Activated T-helper 1 cell treated with anti-CD3 and anti-CD28 coated beads, Interleukin-2, amount 50 U/mL, for 16 hours (primary cell): ENCODE measurements at places on chromosomes 5 and 9.

- DNase-seq = no peak
Observed at GRCh38 chr9:88651682-88652633, 117.0 kb downstream of the NXNL2 start.

GRCh38 chr9:131349881-131350563, 43.9 kb upstream of the PRRC2B start:
- peak; percentile 75 for DNase-seq

DNA sequence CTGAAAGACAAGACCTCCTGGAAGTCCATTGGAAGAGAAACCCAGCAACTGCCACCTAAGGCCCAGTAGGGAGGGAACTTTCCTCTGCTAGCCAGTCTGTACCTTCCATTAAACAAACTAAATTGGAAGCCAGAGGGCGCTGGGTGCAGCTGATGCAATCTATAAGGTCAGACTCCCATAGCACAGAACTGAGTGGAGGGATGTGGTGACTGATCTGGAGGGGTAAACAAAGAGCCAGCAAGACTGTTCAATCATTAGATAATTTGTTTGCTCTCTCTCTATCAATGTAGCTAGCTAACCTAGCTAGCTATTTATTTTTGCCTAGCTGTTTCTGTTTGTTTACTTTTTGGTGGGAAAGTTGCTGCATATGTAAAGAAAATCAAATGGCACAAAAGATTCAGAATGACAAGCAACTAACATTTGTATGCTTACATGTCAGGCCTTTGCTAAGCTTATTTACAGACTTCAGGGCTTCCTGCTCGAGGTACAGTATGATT, 291.8 kb upstream of the DAB2 start:
- no peak for DNase-seq

GRCh38 chr9:137382444-137383080, 40.4 kb downstream of the EXD3 start:
- no peak for DNase-seq

DNA sequence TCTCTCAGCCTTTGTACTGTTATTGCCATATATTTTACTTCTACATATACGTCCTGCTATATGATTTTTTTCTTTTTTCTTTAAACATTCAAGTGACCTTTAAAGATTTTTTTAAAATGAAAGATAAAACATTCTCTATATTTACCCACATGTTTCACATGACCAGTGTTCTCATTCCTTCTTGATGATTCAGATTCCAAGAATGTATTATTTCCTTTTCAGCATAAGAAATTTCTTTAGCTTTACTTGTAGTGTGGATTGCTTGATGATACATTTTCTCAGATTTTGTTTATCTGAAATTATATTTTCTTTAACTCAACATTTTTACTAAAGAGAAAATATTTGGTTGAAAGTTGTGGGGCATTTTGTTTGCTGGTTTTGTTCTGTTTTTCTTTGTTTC, 792.1 kb downstream of the BRINP1 start:
- DNase-seq = no peak

- no peak for DNase-seq
Observed at GRCh38 chr5:175830586-175831300, 40.6 kb upstream of the CPLX2 start.

DNA sequence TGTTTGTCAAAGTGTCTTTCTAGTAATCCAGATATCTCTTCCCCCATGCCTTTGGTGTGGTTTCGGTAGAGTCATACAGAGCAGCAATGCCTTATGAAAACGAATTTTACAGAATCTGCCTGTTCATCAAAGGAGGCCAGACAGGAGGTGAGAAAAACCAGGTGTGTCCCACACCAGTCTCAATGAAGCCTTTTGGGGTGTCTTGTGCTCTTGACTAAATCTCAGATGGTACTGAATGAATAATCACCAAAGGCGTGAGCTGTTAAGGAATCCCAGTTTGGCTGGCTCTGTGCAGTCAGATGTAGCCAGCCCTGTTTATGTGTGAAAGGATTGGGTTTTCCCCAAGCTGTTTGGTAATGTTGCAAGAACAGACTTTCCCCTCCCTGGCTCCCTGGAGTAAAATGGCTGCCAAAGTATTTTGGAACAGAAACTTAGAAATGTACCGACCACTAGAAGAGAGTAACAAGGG, 70.8 kb upstream of the CDKN2B start:
- peak; percentile 29 for DNase-seq

DNA sequence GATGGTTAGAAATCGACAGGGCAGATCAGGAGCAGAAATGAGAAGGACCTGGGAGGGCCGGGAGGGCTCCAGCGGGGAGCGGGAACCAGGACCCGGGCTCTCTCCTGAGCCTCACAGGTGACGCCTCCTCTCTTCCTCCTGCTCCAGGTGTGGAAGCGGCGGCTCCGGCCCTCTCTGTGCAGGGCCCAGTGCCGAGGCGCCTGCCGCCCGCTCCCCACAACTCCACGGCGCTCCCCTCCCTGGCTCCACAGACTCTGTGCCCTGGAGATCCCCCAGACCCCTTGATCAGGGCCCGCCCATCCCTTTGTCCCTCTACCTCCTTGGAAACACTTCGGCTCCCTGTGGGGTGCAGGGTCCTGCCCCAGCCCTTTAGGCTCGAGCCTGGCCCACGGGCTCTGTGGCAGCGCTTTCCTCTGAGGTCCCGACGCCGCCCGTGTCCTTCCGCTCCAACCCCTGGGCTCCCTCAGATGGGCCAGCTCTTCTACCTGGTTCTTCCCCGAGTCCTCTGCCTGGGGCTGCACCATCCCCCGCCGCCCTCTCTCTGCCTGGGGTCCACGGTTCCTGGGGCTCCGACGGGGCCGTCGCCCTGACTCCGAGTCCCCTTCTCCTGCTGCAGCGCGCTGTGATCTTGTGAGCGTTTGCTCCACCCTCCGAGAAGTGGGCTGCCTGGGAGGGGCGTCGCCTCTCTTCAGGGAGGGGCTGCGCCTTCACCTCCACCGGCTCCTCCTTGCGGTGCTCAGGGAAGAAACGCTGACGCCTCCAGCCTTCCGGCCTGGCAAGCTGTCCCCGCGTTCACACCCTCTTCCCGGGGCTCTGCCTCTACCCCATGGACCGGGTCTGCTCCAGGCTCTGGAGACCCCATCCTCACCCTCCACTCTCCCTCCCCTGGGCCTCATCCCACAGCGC, 22.4 kb upstream of the SLC6A3 start:
- no peak for DNase-seq

- no peak for DNase-seq
Observed at GRCh38 chr5:82952326-82952725, 124.9 kb downstream of the TMEM167A start.
